ENCODE measurements at places on chromosomes 5 and 9.

DNA sequence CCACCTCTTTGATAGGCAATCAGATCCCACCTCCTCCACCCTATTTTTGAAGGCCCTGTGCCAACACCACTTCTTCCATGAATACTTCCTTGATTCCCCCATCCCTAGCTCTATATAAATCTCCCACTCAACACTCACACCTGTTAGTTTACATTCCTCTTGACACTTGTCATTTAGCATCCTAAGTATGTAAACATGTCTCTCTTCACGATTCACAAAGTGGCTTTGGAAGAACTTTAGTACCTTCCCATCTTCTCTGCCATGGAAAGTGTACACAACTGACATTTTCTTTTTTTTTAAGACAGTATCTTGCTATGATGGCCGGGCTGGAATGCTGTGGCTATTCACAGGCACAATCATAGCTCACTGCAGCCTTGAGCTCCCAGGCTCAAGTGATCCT, 1.5 kb upstream of the FXN start:
- no peak for DNase-seq

DNA sequence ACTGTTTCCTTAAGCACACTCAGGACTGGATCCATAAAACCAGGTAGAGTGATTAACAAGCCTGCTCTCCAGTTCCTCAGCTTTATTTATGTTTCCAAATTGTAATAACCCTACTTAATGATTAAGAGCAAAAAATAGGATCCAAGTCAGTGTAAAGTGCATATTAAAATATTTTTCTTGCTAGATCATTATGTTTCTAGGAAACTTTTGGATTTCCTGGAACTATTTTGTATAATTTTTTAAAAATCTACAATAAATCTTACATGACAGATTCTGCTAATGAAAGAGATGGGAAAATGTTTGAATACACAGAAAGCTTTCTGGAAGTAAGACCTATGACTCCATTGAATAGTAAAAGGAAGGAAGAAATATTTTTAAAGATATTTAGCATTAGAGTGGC, 35.5 kb downstream of the BHMT start:
- DNase-seq, result no peak

DNA sequence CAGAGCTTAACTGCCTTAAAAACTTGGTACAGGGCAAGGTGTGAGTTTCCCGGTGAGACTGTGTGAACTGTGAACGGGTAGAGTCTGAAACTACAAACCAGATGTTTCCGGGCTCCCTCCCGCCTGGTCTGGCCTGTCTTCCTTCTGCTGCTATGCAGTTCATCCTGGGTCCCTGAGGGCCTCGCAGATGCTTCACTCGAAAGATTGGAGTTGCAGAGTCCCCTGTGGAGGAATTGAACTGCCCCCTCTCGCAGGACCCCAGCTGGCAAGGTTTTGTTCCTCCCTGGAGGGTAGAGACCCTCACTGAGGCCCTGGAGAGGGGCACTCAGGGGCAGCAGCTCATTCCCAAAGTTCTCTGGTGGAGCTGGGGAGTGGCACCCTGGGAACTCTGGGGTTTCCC, 533 bp downstream of the DCANP1 start:
- DNase-seq, result no peak

DNA sequence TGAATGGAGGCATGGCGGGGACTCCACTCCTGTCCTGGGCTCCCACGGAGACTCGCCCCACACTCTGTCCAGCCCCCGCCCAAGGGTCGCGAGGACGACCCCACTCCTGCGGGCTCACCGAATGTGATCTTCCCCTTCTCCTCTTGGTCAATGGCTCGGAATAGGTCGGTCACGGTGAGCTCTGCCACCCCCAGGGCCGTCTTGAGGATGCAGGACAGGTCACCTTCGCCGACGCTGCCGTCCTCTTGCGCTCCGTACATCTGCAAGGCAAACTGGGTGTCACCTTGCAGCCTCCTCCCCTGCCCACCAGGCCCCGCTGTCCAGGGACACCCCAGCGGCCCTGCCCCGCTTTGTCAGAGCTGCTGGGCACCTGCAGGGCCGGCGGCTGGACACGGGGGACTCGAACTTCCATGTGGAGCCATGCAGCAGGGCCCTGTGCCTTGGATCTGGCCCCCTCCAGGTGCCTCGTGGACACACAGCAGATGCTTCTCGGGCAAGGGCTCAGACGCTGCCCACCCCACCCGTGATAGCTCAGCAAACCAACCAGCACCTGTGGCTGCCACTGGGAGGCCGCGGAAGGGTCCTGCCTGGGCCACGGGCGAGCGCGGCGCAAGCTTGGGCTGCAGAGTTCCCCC, 21.5 kb upstream of the SLC6A3 start:
- no peak for DNase-seq

DNA sequence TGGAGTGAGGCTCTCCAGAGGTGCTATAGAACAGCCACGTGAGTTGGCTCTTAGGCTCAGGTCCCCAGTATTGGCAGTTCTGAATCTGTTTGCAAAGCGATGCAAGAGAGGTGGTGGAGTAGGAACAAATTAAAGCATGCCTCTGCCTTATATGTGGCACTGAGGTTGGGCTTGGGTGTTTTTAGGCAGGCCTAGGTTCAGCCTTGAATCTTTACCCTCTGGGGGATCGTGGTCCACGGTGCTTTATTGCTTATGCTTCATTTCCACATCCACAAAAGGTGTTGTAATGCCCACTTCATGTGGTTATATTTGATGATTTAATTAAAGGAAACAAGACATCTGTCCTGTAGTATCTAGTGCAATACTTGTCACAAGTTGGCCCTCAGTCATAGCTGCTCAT, 56.2 kb downstream of the CD180 start:
- no peak for DNase-seq

DNA sequence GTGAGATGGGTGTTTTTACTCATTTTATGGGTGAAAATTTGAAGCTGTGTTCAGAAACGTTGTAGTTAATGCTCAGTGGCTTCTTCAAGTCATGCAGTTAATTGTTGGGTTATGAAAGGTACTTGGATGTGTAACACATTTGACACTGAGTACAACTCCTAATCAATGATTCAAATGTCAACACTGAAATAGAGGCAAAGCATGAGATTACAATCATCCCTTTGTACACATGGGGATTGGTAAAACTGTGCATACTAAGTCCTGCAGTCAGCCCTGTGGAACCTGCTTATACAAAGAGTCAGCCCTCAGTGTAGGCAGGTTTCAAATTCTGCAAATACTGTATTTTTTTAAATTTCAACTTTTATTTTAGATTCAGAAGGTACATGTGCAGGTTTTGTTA, 3.3 kb downstream of the ABLIM3 start:
- DNase-seq, result no peak

GRCh38 chr5:32038523-32038922, 135.6 kb downstream of the GOLPH3 start:
- no peak for DNase-seq

GRCh38 chr5:124733329-124733650, 13.1 kb downstream of the ZNF608 start:
- no peak for DNase-seq

DNA sequence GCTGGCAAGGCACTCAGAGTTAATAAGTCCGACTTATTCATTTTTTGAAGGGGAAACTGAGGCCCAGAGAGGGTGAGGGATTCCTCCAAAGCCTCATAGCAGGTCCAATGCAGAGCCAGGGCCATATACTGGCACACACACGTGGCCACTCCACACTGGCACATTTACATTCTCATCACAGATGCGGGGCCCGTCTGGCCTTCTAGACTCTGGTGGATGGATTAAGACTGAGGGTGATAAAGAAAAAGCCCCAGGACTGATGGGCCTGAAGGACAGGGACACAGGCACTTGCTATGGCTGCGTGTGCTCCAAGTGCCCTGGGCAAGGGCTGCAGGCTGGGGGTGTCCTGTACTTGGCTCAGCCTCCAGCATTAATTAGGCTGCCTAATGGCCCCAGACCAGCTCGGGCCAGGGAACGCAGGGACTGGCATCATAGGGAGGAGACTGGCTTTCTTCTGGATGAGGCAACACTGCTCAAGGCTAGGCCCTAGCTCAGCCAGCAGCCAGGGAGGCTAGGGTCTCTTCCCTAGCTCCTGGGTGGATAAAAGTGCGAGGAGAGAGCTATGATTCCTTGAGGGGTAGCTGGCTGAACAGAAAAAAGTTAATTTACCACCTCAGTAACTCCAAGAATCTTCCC, 28.5 kb upstream of the CSF1R start:
- DNase-seq, result no peak

DNA sequence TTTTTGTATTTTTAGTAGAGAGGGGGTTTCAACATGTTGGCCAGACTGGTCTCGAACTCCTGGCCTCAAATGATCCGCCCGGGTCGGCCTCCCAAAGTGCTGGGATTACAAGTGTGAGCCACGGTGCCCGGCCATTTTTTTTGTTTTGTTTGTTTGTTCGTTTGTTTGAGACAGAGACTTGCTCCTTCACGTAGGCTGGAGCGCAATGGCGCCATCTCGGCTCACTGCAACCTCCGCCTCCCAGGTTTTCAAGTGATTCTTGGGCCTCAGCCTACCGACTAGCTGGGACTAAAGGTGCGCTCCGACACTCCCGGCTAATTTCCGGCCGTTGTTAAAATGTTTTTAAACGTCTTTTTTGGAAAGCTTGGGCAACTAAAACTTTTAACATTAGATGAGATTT, 54.0 kb downstream of the SHOC1 start:
- DNase-seq, result no peak

GRCh38 chr9:134643222-134643671, 1.6 kb downstream of the COL5A1 start:
- DNase-seq, result no peak

DNA sequence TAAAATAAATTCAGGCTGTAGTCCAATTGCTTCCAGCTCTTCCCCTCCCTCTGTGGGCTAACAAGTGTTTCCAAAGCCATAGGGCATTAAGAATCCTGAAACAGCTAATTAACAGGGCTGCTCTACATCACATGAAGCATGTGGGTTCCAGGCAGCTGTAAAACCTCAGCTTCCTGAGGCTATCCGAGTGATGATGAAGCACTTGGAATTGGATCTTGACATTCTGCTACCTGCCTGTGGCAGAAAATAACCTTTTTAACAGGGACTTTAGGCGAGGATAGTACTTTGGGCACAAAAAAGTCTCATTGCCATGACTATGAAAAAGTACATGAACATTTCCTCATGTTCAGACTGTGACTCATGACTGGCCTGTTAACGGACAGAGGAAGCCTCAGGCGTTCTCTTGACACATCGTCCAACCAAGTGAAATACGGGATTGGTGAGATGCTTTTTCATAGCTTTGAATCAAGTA, 107.2 kb downstream of the PDE4D start:
- DNase-seq, result no peak

- DNase-seq, result no peak
Observed at GRCh38 chr9:136693490-136694162, 6.4 kb upstream of the AGPAT2 start.

GRCh38 chr5:68292316-68292715, 76.8 kb downstream of the PIK3R1 start:
- no peak for DNase-seq

DNA sequence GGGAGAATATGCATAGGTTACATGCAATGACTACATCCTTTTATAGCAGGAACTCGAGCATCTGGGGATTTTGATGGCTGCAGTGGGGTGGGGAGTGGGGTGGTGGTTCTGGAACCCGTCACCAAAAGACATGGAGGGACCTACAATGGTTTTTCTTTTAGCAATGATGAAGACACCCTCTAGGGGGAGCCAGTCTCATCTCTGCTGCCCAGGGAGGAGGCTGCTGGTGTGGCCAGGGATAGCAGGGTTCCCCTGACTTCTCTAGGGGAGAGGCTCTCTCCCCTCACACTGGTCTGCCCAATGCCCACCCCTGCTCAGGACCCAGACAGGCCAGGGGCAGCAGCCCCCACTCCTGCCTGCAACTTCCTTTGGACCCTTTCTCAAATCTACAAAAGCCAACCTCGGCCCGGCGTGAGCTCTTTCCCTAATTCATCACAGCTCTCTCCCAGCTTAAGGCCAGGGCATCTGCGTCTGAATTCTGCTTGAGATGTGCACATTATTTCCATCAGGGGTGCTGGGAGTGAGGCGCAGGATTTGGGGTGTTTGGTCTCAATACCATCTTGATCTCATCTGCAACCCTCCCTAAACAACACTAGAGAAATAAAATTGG, 73.6 kb upstream of the RETREG1 start:
- no peak for DNase-seq

DNA sequence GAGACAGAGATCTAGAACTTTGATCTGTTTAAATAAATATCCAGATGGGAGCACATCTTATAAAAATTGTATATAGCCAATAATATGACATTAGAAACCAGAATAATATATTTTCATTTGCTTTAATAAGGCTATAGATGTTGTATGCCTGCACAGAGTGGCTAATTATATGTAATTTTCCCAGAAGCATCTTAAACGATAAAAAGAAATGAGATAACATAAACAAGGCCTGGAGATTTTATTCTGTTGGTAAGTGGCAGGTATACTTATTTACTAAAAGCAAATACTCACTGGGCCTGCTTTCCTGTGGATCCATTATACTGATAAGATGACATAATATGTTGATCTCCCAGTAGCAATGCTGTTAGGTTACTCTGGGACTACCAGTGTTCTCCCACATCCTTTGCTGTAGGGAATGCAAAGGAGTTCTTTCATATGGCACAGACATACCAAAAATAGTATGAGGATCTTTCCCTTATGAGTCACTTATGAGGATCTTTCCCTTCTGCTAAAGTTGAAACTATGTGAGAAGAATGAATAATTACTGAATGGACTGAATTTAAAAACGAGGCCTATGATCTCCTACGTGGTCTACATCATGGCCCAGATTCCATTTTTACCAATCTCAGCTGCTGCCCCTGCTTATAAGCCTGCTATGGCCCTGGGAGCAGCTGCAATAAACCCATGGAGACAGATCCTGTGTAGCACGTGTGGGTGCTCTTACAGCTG, 112.1 kb downstream of the NUDT12 start:
- DNase-seq, result no peak

- no peak for DNase-seq
Observed at GRCh38 chr9:93575796-93576257, 557 bp upstream of the PHF2 start.

- peak; percentile 22 for DNase-seq
Observed at GRCh38 chr9:129726322-129727160, 26.3 kb downstream of the PTGES start.

- DNase-seq, result no peak
Observed at GRCh38 chr5:149641000-149641576, 59.8 kb downstream of the ARHGEF37 start.

DNA sequence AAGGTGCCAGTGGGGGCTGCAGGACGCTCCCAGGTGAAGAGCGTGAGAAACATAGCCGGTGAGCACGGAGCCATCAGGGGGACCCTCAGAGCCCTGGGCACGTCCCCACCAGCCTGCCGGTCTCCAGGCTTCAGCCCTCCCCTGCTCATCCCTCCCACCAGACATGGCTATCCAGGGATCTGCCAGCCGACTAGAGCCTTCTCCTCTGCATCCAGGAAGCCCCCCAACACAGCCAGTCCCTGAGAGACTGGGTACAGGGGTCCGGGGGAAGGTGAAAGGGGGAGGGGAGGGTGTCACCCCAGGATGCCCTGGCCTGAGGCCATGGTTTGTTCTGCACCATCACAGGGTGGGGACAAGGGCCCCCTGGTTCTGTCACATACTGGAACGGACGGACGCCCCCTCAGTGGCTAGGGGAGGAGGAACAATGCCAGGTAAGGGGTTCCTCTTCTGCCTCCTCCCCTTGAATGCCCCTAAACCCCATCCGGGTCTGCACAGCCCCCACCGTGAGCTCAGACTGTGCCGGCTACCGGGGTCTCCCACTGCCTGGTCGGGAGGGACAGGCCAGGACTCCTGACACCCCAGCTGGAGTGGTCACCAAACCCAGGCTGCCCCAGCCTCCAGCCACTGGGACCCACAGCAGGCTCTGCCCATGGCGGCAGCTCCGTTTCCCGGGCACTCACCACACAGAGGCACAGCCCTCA, 34.3 kb downstream of the NACC2 start:
- DNase-seq, result no peak

- DNase-seq, result no peak
Observed at GRCh38 chr5:151925340-151925739, 689 bp upstream of the GLRA1 start.

- DNase-seq, result no peak
Observed at GRCh38 chr5:140342896-140343295, 3.5 kb downstream of the HBEGF start.
